Activated CD4-positive, alpha-beta T cell treated with anti-CD3 and anti-CD28 coated beads, Interleukin-2, amount 50 U/mL, for 48 hours (primary cell): ENCODE measurements at places on chromosomes 16 and 17.

DNA sequence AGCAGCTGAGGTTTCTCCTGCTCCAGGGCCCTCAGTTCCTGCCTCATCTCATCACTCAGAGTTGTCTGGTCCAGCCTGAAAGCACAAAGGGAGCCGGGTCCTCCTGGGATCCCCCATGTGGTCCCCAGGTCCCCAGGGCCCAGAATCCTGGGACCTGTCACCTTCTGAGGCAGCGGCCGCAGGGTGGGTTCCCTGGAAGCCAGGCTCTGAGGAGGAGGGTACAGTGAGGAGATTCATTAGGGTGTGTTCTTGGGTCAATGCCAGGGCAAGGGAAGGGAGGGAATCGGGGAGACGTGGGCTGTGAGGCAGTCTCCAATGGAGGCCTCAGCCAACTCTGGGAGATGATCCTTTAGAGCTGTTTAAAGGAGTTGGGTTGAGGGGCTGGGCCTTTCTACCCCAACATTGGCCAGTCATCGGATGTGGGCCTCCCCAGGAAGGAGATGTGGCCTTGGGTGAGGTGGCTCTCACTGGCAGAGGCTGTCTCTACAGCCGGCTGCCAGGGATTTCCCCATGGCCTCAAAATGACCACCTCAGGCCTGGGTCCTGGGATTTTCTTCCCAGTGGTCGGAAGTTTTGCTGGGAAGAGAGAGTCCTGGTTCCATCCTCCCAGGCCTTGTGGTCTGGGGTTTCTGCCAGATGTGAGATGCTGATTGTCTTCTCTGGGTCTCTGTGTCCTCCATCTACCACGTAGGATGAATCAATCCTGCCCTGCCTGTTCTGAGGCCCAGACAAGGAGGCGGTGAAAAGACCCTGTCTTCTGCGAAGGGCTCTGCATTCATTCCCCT is 47.3 kb downstream of the NLRP1 start:
- no peak for DNase-seq

- peak; percentile 76 for DNase-seq
Measured at GRCh38 chr17:32486701-32487472, at the start of gene CDK5R1. Gene CDK5R1 (plus strand): TSS chr17:32486993. CDS start chr17:32487621, 628 bp downstream.

GRCh38 chr17:75755205-75755901 is 9.6 kb downstream of the GALK1 start:
- no peak for DNase-seq

DNA sequence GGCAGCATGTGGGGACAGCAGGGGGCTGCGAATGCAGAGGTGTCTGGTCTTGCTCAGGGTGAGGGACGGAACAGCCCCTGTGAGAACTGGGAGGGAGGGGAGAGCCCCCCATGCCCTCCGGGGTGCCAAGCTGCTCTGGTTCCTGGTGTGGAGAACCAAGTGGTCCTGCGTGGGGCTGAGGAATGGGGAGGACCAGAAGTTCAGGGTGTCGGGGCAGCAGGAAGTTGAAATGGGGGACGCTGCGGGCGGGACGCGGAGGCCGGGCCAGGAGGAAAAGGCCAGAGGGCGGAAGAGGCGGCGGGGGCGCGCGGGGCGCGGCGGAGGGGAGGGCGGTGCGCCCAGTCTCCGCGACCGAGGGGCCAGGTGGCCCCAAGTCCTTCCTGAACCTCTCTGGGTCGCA is 3.6 kb downstream of the ALDH3A1 start:
- peak; percentile 17 for DNase-seq

GRCh38 chr17:27538156-27538955 is 82.1 kb downstream of the KSR1 start:
- no peak for DNase-seq

- no peak for DNase-seq
Measured at GRCh38 chr17:56812901-56813388, 20.8 kb downstream of the C17orf67 start.

DNA sequence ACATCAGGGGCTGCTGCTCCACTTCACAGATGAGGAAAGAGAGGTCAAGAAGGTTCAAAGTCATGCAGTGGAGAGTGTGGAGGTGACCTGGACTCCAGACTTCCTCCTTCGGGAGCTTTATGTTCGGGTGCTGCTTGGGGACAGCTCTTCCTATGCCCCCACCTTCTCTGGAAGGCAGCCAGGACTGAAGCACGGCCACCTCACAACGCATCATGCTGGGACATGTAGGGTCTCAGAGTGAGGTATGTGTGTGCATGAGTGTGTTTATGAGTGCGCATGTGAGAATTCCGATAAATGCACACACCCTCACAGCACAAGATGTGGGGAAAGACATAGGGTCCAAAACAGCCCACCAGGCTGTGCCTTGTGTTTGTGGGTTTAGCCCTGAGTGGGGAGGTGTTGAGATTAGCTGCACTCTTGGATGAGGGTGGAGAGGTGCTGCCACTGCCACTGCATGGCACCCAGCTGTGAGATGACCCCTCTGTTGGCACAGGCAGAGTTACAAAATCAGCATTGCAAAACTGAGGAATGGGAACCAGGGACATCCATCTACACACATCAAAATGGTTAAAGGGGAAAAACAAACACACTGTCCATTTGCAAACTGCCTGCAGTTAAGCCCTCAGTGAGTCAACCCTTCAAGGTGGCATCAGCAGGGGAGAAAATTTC is 367.4 kb downstream of the SEC14L1 start:
- no peak for DNase-seq

DNA sequence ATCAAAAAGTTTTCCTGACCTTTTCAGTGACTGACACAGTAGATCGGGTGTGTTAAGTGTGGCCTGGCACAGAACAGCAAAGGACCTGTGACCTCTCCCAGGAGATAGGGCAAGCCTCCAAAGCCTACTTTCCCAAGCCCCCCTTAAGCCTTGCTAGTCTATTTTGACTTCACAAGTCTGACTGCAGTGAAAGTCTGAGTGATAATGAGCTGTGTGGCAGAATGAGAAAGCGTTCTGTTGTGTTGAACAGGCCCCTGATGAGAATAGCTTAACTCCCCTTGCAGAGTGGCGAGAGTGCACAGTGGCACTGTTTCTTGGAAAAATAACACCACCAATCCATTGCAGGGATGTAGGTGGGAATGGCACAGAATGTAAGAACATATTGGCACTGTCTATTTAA is 32.8 kb downstream of the MMD start:
- no peak for DNase-seq

- DNase-seq: peak; percentile 35
Measured at GRCh38 chr17:42179911-42180410, 981 bp downstream of the KCNH4 start.

GRCh38 chr16:649631-650030 is 466 bp downstream of the WDR90 start:
- DNase-seq: peak; percentile 32

GRCh38 chr17:4297351-4297750 is 33.6 kb upstream of the ANKFY1 start:
- DNase-seq: no peak

DNA sequence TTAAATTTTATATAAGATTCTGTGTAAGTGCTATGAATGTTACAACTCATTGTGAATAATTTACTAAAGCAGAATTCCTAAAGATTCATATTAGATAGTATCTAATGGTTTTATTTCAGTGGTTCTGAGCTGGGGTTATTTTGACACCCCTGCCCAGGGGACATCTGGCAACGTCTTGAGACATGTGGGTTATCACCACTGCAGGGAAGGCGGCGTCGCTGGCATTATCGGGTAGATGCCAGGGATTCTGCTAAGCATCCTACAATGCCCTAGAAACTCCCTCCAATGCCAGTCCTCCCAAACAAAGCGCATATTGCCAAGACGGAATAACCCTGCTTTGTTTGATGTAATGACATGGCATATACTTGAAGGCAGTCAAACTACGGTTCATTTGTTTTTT is 372.3 kb upstream of the ZFHX3 start:
- no peak for DNase-seq

DNA sequence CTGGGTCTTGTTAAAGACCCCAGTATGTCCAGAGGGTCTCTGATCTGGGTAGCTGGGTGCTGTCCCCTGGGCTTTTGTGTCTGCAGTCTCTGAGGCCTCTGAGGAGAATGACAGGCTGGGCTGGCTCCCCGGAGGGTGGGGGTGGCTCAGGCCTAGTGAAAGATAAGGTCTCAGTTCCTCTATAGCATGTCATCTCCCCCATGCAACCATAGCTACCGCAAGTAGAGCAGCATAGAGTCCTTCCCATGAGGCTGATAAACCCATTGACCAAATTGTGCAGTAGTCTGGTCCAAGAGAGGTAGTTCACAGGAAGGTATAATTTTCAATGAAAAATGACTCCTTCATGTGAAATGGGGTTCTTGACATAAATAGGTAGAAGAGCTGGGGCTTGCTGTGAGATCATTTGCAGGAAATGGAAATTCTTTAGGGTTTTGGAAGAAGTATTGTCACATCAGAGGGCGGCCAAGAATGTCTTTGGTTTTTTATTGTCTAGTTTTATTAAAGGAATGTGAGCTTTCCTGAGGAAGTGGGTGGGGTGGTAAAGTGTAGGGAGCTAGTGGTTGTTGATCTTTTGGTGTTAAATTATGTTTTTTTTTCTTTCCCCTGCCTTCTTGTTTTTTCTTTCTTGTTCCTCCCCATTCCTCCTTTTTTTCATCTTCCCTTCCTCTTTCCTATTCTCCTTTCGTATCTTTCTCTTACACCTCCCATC is 21.0 kb downstream of the SLC7A6OS start:
- peak; percentile 76 for DNase-seq

GRCh38 chr16:65336160-65336559 is 214.3 kb upstream of the CDH11 start:
- DNase-seq: no peak

GRCh38 chr16:57064995-57065394 is 27.4 kb upstream of the CPNE2 start:
- DNase-seq: no peak

GRCh38 chr17:61390479-61390791 is 9.2 kb upstream of the TBX2 start:
- no peak for DNase-seq

DNA sequence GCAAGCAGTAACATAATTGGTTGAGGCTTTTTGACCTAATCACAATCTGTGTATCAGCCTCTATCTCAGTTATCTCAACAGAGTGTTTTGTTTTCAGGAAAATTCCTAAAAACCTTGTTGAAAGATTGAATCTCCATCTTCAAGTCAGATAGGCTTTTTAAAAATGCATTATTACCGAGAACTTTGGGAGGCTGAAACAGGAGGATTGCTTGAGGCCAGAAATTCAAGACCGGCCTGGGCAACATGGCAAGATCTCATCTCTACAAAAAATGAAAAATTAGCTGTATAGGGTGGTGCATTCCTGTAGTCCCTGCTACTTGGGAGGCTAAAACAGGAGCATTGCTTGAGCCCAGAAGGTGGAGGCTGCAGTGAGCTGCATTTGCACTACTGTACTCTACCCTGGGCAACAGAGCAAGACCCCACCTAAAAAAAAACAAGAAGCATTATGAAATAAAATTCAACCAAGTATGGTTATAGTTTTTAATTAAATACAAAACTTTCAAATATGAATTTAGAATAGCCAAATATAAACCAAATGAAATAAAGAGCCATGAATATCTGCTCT is 68.4 kb downstream of the VMP1 start:
- DNase-seq: no peak

DNA sequence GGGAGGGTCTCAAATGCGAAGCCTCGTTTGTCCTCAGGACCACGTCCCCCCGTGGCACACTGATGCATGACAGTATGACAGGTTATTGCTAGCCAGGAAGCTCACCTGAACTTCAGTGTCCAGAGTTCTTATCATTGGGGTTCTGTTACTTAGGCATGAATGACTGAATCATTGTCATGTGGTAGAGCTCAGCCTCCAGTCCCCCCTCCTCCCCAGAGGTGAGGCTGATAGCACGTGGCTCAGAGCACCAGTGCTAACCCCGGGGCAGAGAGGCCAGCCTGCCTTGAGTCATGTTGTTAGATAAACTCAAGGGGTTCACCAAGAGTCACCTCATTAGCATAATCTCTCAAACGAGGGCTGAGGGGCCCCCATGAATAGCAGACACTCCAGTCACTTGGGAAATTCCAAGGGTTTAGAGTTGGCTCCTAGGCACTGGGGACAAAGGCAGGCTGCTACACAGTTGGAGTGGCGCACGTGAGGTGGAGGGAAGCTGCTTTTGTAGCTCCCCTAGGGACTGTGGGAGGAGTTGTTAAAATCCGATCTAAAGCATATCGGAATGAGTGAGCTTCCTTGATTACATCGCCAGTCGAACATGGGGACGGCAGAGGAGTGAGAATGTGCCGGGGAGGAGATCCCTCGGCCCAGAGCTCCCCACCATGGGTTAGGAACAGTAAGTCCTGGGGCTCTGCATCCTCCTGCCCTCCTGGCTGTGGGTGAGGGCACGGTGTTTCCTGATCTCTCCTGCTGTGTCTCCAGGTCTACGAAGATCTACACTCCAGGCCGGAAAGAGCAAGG is 18.2 kb downstream of the DHX38 start:
- DNase-seq: no peak

GRCh38 chr16:75309156-75309555 is 57.7 kb upstream of the BCAR1 start:
- no peak for DNase-seq

DNA sequence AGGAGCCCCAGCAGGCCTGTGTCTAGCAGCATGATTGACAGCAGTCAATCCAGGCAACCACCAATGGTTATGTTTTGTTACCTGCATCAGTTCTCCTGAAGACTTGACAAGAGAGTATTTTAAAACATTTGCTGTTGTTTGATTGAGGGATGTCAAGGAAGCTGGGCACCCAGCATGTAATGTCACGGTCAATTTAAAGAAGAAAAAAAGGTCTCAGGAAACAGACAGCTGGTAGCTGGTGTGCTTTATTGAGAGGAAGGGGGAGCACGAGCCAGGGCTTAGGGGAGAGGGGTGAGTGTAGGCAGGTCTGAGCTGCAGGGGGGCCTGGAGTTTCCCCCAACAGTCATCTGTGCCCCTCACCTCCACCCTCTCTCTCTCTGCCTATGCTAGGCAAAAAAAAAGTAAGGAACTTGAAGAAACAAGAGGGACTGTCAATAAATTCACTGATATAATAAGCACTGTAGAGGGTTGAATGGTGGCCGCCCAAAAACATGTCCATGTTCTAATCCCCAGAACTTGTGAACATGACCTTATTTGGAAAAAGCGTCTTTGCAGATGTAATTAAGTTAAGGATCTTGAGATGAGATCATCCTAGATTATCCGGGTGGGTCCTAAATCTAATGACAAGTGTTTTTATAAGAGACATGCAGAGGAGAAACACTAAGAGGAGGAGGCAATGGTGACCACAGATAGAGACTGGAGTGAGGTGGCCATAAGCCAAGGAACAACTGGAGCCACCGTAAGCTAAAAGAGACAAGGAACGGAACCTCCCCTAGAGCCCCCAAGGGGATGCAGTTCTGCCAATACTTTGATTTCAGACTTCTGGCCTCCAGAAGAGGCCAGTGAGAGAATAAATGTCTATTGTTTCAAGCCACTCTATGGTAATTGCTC is 14.5 kb downstream of the TSPOAP1 start:
- DNase-seq: no peak

- no peak for DNase-seq
Measured at GRCh38 chr17:66647391-66647983, 187.4 kb upstream of the CACNG5 start.

GRCh38 chr17:534071-534691 is 180.5 kb downstream of the VPS53 start:
- no peak for DNase-seq

- no peak for DNase-seq
Measured at GRCh38 chr17:7930841-7931631, 710 bp downstream of the TRAPPC1 start.
